MM.1S (cell line): ENCODE measurements at places on chromosomes 12 and 14.

DNA sequence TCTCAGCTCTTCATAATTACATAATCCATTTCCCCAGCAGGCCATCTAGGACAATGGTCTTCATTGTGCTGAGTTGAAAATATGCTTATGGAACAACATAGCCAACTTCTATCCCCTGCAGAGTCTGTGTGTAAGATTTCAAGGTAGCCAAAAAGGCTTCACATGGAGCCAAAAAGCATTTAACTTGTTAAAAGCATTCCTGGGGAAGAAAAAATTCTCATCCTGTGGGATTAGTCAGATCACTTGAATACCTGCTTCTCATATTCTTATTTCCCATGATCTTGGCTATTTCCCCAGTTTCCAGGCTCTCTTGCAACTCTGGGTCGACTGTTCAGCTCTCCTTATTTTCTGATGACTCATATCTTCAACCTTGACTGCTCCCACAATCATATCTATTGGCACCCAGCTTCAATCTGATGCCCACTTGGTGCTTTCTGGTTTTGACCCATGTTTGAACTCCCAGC, 178.9 kb downstream of the KLHL28 start:
- H3K27ac ChIP-seq, result no peak overlapping the region
- H3K27me3 ChIP-seq, result no peaks in the 10 kb centered on the region
- H3K4me1 ChIP-seq, result no peaks in the 10 kb centered on the region

- H3K4me1 ChIP-seq, result peaks cover 5% of the 10 kb centered on the region; the same call in 1 of the 2 replicates
- no peak for DNase-seq
- H3K36me3 ChIP-seq, result no peaks in the 10 kb centered on the region
- no peak overlapping the region for H3K27ac ChIP-seq
Measured at GRCh38 chr12:47293406-47293805, 213.6 kb upstream of the AMIGO2 start.

- H3K4me1 ChIP-seq, result no peaks in the 10 kb centered on the region
- no peaks in the 10 kb centered on the region for H3K27me3 ChIP-seq
- H3K27ac ChIP-seq, result no peak overlapping the region
- no peak overlapping the region for H3K4me3 ChIP-seq
- DNase-seq, result no peak
- H3K36me3 ChIP-seq, result peaks cover 5% of the 10 kb centered on the region; the same call in 1 of the 2 replicates
Measured at GRCh38 chr12:100207311-100207710, 6.7 kb downstream of the ACTR6 start.

- H3K27ac ChIP-seq, result peak overlapping the region; percentile 6; the same call in 1 of the 2 replicates
- H3K36me3 ChIP-seq, result no peaks in the 10 kb centered on the region
- DNase-seq, result no peak
Measured at GRCh38 chr12:50186681-50187080, 19.5 kb upstream of the CERS5 start.

- H3K27me3 ChIP-seq, result no peaks in the 10 kb centered on the region
- no peak overlapping the region for H3K4me3 ChIP-seq
- H3K36me3 ChIP-seq, result no peaks in the 10 kb centered on the region
Measured at GRCh38 chr12:104381731-104382480, 74.8 kb upstream of the CHST11 start.

DNA sequence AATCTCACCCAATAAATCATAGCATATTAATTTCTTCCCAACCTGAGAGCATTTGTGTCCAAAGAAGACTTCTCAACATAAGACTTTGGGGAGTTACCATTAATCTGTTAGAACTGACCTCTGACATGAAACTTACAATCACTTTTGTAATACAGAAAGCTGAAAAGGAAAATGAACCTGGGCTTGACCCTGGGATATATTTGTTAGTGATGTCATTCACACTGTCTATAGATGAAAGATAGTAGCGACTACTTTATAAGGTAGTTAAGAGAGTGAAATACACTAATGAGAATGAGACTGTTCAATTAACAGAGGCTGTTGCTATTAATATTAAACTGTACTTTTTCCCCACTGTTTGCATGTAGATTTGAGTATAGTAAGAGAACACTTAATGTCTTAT, 1334.8 kb upstream of the TMEM132C start:
- no peaks in the 10 kb centered on the region for H3K36me3 ChIP-seq
- H3K27me3 ChIP-seq, result no peaks in the 10 kb centered on the region
- DNase-seq, result no peak
- no peak overlapping the region for H3K27ac ChIP-seq

DNA sequence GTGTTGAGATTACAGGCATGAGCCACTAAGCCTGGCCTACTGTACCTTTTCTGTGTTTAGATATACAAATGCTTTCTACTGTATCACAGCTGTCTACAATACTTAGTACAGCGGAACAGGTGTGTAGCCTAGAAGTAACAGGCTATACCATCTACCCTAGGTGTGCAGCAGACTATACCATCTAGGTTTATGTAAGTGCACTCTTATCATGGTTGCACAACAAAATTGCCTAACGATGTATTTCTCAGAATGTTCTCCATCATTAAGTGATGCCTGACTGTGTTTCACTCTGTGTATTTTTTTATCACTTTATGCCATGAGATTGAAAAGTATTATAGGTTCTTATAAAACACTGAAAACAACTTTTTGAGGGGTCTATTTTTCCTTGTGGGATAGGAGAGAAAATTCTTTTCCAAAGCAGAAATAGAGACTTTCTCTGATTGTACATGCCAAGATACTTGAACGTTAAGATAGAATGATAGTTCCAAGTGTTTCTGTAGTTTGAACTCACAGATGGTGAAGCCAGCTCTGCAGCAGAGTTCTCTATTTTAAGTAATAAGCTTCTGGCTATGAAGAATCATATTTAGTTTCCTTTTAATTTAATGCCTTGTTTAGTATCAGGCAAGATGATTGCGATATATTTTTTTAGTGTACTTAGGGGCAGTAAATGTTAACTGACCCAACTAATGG, 17.0 kb downstream of the TMPRSS12 start:
- no peak for DNase-seq
- H3K27me3 ChIP-seq, result no peaks in the 10 kb centered on the region
- no peak overlapping the region for H3K4me3 ChIP-seq
- no peaks in the 10 kb centered on the region for H3K4me1 ChIP-seq

- no peaks in the 10 kb centered on the region for H3K36me3 ChIP-seq
- H3K27ac ChIP-seq, result no peak overlapping the region
- no peaks in the 10 kb centered on the region for H3K4me1 ChIP-seq
- no peaks in the 10 kb centered on the region for H3K27me3 ChIP-seq
Measured at GRCh38 chr12:21576431-21576830, 28.2 kb downstream of the GYS2 start.

GRCh38 chr12:52418576-52419110, 12.5 kb upstream of the KRT82 start:
- H3K36me3 ChIP-seq, result no peaks in the 10 kb centered on the region
- H3K27ac ChIP-seq, result no peak overlapping the region
- DNase-seq, result no peak
- H3K4me1 ChIP-seq, result no peaks in the 10 kb centered on the region

- H3K36me3 ChIP-seq, result no peaks in the 10 kb centered on the region
- H3K27ac ChIP-seq, result no peak overlapping the region
- H3K4me3 ChIP-seq, result no peak overlapping the region
- DNase-seq, result no peak
- H3K4me1 ChIP-seq, result no peaks in the 10 kb centered on the region
Measured at GRCh38 chr12:79531518-79531917, 159.2 kb downstream of the PAWR start.

DNA sequence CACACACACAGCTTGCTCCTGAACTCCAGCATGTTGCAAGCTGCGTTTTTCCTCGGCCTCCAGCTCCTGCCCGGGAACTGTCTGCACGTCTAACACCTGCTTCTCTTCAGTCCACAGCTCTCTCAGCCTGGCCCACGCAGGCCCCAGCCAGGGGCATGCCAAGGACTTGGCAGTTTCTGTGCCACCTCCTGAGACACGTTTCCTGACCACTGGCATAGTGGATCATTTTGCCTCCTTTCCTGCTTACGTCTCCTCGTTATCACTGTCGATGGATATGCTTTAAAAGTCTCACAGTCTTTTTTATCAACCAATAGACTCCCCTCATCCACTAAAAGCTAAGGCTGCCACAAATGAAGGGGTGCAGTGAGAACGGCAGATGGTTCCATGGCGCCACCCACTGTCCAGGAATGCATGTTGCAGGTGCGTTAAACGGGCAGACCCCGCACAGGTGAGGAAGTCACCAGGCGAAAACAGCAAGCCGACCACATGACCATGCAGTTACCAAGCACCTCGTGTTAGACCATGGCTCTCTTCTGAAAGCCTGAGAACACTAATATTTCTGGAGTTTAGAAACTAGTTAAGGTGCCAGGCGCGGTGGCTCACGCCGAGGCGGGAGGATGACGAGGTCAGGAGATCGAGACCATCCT, 14.7 kb upstream of the TEAD4 start:
- H3K27ac ChIP-seq, result no peak overlapping the region
- DNase-seq, result peak; percentile 82
- H3K4me3 ChIP-seq, result no peak overlapping the region
- no peaks in the 10 kb centered on the region for H3K4me1 ChIP-seq
- H3K36me3 ChIP-seq, result no peaks in the 10 kb centered on the region

GRCh38 chr12:107873223-107873622, 98.7 kb downstream of the ASCL4 start:
- no peak for DNase-seq
- no peak overlapping the region for H3K27ac ChIP-seq
- H3K4me3 ChIP-seq, result no peak overlapping the region

DNA sequence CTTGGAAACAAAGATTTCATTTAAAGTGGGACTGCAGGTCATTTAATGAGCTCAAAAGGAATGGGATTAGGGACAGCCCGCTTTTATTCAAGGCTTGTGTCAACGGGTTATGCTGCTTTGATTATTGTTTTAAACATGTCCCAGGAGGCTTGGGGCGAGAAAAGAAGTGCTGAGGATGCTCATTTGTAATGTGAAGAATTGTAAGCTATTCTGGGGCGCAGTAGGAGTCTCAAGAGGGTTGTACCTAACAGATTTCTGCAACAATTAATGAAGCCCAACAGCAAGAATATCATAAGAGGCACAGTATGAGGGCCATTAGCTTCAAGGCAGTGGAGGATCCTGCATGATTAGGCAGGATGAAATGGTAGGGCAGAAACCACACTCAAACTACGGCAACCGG, 122.5 kb downstream of the KTN1 start:
- H3K4me3 ChIP-seq, result no peak overlapping the region
- no peak for DNase-seq
- no peak overlapping the region for H3K27ac ChIP-seq
- no peaks in the 10 kb centered on the region for H3K36me3 ChIP-seq

GRCh38 chr12:19278407-19278806, 148.9 kb downstream of the PLEKHA5 start:
- no peaks in the 10 kb centered on the region for H3K36me3 ChIP-seq
- no peak overlapping the region for H3K4me3 ChIP-seq
- no peaks in the 10 kb centered on the region for H3K4me1 ChIP-seq
- H3K27me3 ChIP-seq, result no peaks in the 10 kb centered on the region

DNA sequence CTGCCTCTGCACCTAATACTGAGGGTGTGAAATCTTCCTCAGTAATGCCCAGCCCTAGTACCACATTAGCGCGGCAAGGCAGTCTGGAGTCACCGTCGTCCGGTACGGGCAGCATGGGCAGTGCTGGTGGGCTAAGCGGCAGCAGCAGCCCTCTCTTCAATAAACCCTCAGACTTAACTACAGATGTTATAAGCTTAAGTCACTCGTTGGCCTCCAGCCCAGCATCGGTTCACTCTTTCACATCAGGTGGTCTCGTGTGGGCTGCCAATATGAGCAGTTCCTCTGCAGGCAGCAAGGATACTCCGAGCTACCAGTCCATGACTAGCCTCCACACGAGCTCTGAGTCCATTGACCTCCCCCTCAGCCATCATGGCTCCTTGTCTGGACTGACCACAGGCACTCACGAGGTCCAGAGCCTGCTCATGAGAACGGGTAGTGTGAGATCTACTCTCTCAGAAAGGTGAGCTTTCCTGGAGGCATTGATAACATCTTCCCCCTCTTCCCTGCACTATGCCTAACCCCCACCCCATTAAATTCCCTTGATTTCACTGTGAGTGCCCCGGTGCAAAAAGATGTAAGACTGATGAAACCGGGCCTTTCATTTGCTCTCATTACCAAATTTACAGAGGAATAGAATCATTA, 291.4 kb downstream of the NAV3 start:
- H3K27me3 ChIP-seq, result no peaks in the 10 kb centered on the region
- no peak for DNase-seq
- no peaks in the 10 kb centered on the region for H3K36me3 ChIP-seq
- H3K4me1 ChIP-seq, result no peaks in the 10 kb centered on the region
- H3K4me3 ChIP-seq, result no peak overlapping the region

DNA sequence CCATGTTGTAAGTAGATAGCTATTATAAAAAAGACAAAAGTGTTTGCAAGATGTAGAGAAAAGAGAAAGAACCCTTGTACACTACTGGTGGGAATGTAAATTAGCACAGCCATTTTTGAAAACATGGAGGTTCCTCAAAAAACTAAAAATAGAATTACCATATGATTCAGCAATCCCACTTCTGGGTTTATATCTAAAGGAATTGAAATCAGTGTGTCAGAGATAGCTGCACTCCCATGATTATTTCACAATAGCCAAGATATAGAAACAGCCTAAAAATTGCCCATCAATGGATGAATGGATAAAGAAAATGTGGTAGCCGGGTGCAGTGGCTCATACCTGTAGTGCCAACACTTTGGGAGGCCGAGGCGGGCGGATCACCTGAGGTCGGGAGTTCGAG, 9.2 kb downstream of the PSMC6 start:
- DNase-seq, result no peak
- H3K36me3 ChIP-seq, result no peaks in the 10 kb centered on the region; the same call in 1 of the 2 replicates
- no peaks in the 10 kb centered on the region for H3K4me1 ChIP-seq
- H3K27me3 ChIP-seq, result no peaks in the 10 kb centered on the region

DNA sequence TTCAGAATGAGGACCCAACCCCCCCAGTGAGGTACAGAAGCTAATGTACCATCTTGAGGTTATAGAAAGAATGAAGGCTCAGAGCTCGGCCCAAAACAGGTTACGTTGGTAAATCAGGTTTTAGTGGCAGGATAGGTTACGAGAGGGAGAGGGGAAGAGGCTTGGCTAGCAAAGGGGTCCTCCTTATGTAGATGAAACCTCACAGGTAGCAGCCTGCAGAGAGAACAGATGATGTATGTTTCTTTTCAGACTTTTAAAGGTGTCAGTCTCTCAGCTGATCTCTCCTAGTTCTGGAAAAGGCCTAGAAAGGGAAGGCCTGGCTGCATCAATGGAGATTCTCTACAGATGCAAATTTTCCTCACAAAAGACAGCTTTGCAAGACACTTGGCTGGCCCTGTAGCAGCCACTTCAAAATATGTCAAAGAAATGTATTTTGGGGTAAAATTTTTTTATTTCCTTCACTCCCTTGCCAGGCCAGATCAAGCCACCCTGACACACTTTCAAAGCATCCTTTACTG, 71.7 kb upstream of the CPSF6 start:
- no peaks in the 10 kb centered on the region for H3K27me3 ChIP-seq
- no peak overlapping the region for H3K27ac ChIP-seq
- H3K4me3 ChIP-seq, result no peak overlapping the region
- no peaks in the 10 kb centered on the region for H3K36me3 ChIP-seq
- H3K4me1 ChIP-seq, result no peaks in the 10 kb centered on the region
- DNase-seq, result no peak

DNA sequence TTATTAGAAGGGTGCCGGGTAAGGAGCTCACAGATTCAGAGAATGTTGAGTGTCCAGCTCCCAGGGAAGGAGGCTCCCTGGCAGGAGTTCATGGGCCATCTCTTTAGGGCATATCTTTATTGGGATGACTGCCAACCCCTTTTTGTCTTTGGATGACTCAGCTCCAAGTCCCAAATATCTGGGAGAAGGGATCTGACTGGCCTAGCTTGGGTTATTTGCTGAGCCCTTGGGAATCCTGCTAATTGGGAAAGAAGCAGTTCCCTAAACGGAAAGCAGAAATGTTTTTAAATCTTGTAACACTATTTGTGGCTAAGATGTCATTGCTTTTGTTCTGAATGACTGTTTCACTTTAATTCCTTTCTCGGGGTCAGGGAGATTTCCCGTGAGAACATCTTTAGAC, 12.6 kb downstream of the DDX55 start:
- no peak for DNase-seq
- no peak overlapping the region for H3K4me3 ChIP-seq
- no peak overlapping the region for H3K27ac ChIP-seq
- no peaks in the 10 kb centered on the region for H3K36me3 ChIP-seq
- H3K4me1 ChIP-seq, result no peaks in the 10 kb centered on the region
